ENCODE measurements at places on chromosomes 11 and 22.

DNA sequence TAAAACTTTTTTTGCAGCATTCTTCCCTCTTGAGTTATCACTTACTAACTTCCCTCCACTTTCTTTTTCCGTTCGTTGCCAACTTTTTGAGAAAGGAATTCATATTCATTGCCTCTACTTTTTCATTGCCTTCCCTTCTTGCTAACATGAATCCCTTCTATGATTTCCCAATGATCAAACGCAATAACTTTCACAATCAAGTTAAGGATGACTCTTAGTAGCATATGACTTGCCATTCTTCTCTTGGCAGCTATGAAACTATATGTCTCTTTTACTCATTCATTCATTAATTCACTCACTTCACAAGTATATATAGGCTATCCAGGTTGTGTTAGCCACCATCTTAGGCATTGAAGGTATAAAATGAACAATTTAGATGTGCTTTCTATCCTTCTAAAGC is 16.6 kb upstream of the ARHGAP20 start:
- DNase-seq: no peak

DNA sequence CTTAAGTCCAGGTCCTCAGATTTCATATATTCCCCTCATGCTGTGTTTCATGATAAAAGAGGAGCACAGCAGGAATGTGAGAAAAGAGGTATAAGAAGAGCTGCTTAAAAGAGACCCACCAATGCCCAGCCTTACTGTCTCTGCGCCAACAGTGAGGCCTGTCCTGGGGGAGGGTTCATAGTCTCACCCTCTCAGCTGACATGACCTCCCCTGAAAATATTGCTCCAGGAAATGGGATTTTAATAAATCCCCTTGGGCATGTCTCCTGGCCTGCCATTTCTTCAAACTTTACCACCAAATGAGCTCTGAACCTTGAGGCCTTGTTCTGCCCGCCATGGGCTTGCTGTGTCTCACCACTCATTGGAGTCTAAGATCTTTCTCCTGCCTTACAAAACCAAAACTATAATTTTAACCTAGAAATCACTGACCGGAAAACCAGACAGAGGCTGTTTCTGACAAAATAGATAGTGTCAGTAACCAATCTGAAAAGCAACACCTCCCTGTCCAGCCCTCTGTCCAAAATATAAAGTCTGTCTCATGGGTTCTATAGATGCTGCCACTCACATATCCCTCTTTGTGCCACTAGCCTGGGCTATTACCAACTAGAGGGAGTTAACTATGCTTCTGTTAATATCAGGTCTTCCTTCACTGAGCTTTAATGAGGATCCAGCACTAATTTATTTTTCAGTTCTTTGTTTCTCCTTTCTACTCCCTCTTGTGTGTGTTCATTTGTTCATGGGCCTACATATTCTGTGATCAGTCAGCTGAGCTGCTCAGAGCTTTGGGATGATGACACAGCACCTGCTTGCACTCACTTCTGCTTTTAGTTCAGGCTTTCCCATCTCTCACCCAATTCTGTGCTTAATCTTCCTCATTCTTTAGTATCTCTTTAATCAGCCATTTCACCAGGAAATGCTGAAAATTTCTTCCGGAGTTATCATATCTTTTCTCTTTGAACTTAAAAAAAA is at the start of gene OR2AG2:
Gene OR2AG2, minus strand, starts transcription at position 51 of the 968 bp plus-strand sequence. CDS start 3,019 bp downstream, outside the sequence.
- DNase-seq: no peak

GRCh38 chr11:102577723-102578122 is 47.2 kb upstream of the MMP7 start:
- no peak for DNase-seq

- DNase-seq: no peak
Observed at GRCh38 chr11:28476049-28476448, 367.9 kb downstream of the METTL15 start.

- DNase-seq: no peak
Observed at GRCh38 chr11:122853261-122853660, 15.0 kb downstream of the CRTAM start.

GRCh38 chr11:126139111-126140091 is 72.0 kb downstream of the RPUSD4 start:
- DNase-seq: peak; percentile 53

GRCh38 chr22:37741312-37741795 is 44.5 kb downstream of the TRIOBP start:
- DNase-seq: peak; percentile 89

GRCh38 chr11:109433753-109434256 is 11.8 kb downstream of the C11orf87 start:
- no peak for DNase-seq

GRCh38 chr11:123020968-123021367 is 39.3 kb upstream of the BSX start:
- DNase-seq: no peak

GRCh38 chr11:10049756-10050155 is 244.3 kb downstream of the SBF2 start:
- no peak for DNase-seq

DNA sequence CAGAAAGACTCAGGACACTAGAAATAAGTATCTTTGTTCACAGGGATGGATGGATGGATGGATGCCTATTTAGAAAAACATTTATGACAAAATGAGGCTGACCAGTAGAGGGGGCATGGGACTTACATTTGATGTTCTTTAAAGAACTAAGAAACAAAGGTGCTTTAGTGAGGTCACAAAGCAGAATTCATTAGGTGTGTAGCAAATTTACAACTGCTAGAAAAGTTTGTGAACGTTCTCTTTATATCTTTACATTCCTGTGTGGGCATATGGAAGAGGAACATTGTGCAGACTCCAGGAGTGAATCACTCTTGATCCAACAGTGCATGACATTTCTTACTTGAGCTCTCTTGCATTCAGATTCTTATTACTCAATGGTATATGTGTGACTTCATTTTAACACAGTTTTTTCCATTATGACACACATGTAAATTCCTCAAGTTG is 15.8 kb upstream of the SIK2 start:
- DNase-seq: no peak

- no peak for DNase-seq
Observed at GRCh38 chr22:49349841-49350381, 477.8 kb downstream of the BRD1 start.

GRCh38 chr22:20660441-20661054 is 113.4 kb upstream of the SERPIND1 start:
- no peak for DNase-seq

- DNase-seq: no peak
Observed at GRCh38 chr11:26558190-26558589, 13.9 kb downstream of the MUC15 start.

Data from left ventricle myocardium inferior (tissue), 1 donor.